ENCODE measurements at places on chromosomes 12 and 14.

DNA sequence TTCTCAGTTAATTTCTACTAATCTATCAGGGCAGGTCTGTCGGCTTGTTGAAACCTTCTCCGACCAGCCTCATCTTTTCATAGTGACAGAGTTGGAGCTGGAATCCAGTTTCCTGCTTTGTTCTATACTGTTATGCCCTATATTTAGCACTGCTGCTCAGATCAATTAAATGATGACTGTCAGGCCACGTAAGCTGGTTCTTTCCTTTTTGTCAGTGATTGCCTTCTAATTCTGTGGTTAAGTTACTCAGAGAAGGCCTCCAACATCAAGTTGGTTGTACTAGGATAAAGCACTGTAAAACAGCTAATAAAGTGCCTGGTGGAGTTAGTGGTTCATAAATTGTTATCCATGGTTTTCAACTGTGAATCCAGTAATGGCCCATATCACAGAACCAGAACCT is 22.6 kb downstream of the DERA start:
- no peak for DNase-seq

- DNase-seq: no peak
Measured at GRCh38 chr12:105492591-105493545, 162.4 kb downstream of the C12orf75 start.

GRCh38 chr12:26125400-26126339 is 833 bp upstream of the BHLHE41 start:
- DNase-seq: peak; percentile 67

DNA sequence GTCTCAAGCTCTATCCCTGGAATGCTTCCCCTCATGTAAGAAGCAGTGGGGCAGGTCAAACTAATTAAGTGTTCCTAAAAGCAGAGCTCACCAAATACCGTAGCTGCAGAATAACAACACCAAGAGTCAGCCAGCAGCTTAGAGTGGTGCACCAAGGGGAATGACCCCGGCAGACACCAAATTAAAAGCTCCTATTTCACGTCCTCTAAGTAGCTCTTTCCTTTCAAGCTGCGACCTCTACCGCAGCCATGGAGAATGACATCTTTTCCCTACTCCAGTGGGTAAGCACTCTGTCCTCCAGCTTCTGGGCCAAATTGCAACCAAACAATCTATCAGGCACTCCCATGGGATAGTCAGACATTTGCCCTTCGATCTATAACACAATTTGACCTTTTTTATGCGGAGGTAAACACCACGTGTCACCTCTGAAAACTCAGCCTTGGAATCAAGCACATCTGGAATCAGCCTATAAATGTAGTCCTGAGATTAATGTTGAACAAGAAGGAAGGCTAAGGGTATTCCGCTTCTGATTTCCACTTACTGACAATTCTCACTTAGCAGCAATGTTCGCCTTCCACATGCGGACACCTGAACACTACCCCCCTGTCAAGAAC is 67.6 kb upstream of the CDKN3 start:
- DNase-seq: no peak

GRCh38 chr14:45976001-45976400 is 675.6 kb downstream of the RPL10L start:
- no peak for DNase-seq

DNA sequence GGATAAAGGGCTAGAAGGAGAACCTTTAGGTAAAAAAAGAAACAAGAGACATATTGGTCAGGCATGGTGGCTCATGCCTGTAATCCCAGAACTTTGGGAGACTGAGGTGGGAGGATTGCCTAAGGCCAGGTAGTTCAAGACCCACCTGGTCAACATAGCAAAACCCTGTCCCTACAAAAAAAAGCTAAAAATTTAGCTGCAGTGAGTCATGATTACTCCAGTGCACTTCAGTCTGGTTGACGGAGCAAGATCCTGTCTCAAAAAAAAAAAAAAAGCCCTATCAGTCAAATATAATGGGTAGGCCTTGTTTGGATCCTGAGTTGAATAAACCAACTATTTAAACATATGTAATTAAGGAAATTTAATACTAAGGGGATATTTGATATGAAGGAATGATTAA is 54.2 kb downstream of the PPP1R36 start:
- no peak for DNase-seq

DNA sequence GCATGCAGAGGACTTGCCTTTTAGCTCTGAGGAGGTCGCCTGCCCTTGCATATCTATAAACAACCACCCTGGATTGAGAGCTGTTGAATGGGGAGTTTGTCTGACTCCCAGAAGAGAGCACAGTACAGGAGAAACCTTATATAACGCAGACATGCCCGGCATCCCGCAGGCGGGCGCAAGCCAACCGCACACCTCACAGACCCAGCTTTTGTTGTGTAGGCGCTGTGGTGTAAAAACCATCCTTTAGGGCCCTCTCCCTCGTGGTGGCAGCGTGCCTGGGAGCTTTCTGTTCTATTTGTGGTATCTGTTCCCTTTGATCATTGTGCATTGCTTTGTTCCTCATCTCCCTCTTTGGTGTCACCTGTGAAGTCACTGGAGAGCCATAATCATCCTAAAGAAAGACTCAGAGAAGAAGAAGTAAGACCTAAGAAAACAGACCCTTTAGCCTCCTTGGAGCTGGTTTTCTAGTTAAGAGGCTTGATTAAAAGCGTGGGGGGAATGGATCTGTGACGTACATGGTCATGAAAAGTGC is 77.7 kb downstream of the ETV6 start:
- DNase-seq: no peak

- no peak for DNase-seq
Measured at GRCh38 chr12:15256761-15257160, 35.5 kb upstream of the RERG start.

DNA sequence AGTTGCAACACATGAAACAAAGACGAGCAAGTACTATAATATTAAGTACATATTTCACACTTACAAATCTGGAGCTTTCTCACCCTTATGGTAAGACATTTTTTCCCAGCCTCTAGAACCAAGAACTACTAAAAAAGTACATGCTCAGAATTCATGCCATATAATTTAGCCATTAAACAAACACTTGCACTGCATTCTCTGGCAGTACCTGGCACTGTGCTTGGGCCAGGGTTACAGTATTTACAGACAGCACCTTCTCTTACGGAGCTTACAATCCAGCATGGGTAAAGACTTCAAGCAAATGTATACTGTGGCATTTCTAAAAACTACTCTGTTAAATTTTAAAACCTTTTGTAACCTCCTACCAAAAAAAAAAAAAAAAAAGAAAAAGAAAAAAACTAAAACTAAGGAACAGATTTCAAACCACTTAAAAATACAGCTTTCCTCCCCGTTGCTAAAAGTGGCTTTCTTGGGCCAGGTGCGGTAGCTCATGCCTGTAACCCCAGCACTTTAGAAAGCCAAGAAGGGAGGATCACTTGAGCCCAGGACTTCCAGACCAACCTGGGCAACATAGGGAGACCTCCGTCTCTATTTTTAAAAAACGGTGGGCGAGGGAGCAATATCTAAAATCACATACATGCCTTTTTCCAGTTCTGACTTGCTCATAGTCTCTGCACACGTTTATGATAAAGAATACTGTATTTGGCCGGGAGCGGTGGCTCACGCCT is 956 bp downstream of the GNPTAB start:
- DNase-seq: no peak

GRCh38 chr12:47984331-47984801 is 19.9 kb downstream of the COL2A1 start:
- no peak for DNase-seq

Measured in frontal cortex (tissue), 4 donors.